ENCODE measurements at places on chromosomes 16 and 17. TPM values are rescaled to one million over a fixed set of nuclear protein-coding genes. Genes with fewer than 3 reads are reported as not detected.
A peak's percentile ranks its signal among the peaks of the same experiment; 100 is the strongest.

DNA sequence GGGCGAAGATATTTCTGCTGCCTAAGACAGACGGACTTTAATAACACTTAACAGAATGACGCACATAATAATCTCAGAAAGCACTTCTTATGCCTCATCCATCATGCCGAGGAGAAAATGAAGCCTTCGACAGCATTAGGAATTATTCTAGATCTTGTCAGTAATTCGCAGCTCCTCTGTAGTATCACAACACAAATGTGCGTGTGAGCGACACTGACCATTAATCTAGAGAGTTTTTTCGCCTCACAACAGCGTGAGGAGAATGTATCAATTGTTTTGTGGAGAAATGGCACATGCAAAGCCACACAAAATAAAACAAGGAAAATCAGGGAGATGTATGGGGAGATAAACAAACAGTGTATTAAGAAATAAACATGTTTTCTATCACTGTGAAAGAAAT lies 410.2 kb upstream of the PSMD7 start:
- H3K36me3 ChIP-seq: no peaks in the 10 kb centered on the region
- no peak for DNase-seq
- H3K4me1 ChIP-seq: no peaks in the 10 kb centered on the region
- peaks cover 8% of the 10 kb centered on the region for H3K27me3 ChIP-seq
- H3K4me3 ChIP-seq: no peak overlapping the region

GRCh38 chr17:21186399-21187187 lies 27.4 kb downstream of the TMEM11 start:
- peaks cover 4% of the 10 kb centered on the region for H3K36me3 ChIP-seq
- no peak overlapping the region for H3K27ac ChIP-seq
- DNase-seq: no peak
- no peaks in the 10 kb centered on the region for H3K27me3 ChIP-seq
- no peaks in the 10 kb centered on the region for H3K4me1 ChIP-seq

The CTRB2 gene
- total RNA-seq: 0.33 TPM

GRCh38 chr16:77617996-77618395 lies 104.3 kb upstream of the NUDT7 start:
- no peaks in the 10 kb centered on the region for H3K4me1 ChIP-seq
- no peak for DNase-seq
- H3K27ac ChIP-seq: no peak overlapping the region
- no peaks in the 10 kb centered on the region for H3K27me3 ChIP-seq

DNA sequence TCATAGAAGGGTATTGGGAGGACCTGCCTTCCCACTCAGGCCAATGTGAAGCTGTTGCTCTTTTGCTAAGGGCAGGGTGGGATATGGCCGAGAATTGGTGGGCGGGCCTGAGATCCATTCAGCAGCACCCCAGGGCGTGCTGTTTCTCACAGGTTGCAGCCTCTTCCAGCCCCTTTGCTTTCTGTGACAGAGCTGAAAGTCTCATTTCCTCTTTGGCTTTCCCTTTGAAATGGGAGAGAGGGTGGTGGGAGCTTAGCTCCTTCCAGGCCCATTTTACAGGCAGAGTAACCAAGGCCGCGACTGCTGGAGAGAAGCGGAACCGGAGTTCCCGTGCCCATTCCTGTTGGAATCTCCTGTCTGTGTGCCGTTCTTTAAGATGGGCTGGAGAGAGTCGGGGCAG lies 183.0 kb downstream of the RAB11FIP4 start:
- H3K27ac ChIP-seq: no peak overlapping the region
- H3K36me3 ChIP-seq: peaks cover 10% of the 10 kb centered on the region
- H3K4me1 ChIP-seq: peaks cover 21% of the 10 kb centered on the region
- no peak for DNase-seq
- H3K4me3 ChIP-seq: no peak overlapping the region

GRCh38 chr17:17410357-17410756 lies 66.4 kb upstream of the MED9 start:
- no peak for DNase-seq
- H3K4me1 ChIP-seq: peaks cover 7% of the 10 kb centered on the region
- no peaks in the 10 kb centered on the region for H3K36me3 ChIP-seq
- H3K4me3 ChIP-seq: no peak overlapping the region

DNA sequence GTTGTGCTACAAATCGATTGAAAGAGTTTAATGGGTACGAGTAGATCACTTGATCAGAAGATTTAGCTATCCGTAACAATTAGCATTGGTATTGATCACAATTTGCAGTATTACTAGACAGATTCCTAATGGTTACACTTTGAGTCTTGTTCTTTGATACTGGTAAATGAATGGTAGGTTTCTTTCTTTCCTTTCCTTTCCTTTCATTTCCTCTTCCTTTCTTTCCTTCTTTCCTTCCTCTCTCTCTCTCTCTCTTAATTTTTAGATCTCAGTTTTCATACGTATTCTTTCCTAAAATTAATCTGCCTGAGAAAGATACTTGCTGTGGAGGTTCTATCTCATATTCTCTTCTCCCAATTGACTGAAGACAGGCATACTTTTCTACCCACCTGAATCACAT lies 17.9 kb downstream of the CPD start:
- peaks cover 11% of the 10 kb centered on the region for H3K4me1 ChIP-seq
- no peak for DNase-seq
- no peaks in the 10 kb centered on the region for H3K27me3 ChIP-seq
- H3K36me3 ChIP-seq: no peaks in the 10 kb centered on the region

DNA sequence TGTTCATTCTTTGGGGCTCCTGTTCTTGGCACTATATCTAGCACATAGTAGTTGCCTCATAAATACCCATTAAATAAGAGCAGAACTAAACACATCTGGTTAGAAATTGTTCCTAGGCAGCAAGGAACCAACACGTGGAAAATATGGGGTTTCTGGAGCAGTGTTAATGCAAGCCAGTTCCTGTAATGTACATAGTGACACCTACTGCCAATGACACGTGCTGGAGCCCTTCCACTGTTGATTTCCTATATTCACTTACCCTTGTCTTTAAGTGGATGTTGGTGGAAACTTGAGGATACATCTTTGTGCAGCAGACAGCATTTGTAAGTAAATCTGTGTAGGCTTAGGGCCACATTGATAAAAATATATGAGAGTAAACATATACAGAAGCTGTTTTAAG lies 1.6 kb upstream of the IRF8 start:
- no peaks in the 10 kb centered on the region for H3K27me3 ChIP-seq
- no peak overlapping the region for H3K4me3 ChIP-seq
- no peaks in the 10 kb centered on the region for H3K36me3 ChIP-seq
- no peak for DNase-seq
- H3K27ac ChIP-seq: no peak overlapping the region
- H3K4me1 ChIP-seq: peaks cover 11% of the 10 kb centered on the region

- no peak overlapping the region for H3K4me3 ChIP-seq
- H3K27ac ChIP-seq: no peak overlapping the region
- DNase-seq: no peak
Observed at GRCh38 chr17:74547264-74547663, 1.3 kb upstream of the CD300C start.

DNA sequence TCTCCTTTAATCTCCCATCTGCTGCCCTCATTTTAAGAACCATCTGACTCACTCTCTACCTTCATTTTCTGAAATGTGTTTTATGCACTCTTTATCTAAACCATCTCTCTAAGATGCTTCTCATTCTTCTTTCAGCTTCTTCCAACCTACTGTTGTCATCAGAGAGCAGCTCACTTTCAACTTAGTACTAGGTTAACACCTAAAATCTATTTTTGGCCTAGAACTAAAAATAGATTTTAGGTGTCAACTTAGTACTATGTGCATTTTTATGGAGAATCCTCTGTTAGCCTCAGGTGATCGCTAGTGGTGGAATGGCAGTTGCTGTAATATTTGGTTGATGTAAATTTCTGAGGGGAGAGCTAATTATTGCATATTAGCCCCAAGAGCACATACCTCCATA lies 277.1 kb downstream of the KCNJ2 start:
- no peaks in the 10 kb centered on the region for H3K4me1 ChIP-seq
- no peak overlapping the region for H3K4me3 ChIP-seq
- H3K27ac ChIP-seq: no peak overlapping the region

DNA sequence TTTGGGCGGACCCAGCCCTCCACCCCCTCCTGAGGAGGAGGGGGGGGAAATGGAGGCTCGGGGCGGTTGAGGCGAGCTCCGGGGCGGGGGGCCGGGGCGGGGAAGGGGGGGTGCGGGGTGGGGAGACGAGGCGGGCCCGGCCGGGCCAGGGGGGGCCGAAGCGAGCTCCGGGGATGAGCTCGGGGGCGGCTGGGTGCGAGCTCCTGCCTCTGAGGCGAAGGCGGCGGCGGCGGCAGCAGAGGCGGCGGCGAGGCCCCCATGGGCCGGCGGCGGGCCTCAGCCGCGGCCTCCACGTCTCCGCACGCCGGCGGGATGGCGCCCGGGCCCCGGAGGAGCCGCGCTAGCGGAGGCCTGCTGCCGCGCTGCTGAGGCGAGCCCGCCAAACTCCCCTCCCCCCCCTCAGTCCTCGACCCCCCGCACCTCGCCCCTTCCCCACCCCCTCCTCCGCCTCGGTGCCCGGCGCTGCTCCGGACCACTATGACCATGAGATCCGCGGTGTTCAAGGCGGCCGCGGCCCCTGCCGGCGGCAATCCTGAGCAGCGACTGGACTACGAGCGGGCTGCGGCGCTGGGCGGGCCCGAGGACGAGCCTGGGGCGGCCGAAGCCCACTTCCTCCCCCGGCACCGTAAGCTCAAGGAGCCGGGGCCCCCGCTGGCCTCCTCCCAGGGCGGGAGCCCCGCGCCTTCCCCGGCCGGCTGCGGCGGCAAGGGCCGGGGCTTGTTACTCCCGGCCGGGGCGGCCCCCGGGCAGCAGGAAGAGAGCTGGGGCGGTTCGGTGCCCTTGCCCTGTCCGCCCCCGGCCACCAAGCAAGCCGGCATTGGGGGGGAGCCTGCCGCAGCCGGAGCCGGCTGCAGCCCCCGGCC lies 596 bp downstream of the MSL1 start:
- H3K4me1 ChIP-seq: peaks cover 20% of the 10 kb centered on the region
- DNase-seq: peak; percentile 63
- no peaks in the 10 kb centered on the region for H3K27me3 ChIP-seq
- peak overlapping the region; percentile 86 for H3K4me3 ChIP-seq

DNA sequence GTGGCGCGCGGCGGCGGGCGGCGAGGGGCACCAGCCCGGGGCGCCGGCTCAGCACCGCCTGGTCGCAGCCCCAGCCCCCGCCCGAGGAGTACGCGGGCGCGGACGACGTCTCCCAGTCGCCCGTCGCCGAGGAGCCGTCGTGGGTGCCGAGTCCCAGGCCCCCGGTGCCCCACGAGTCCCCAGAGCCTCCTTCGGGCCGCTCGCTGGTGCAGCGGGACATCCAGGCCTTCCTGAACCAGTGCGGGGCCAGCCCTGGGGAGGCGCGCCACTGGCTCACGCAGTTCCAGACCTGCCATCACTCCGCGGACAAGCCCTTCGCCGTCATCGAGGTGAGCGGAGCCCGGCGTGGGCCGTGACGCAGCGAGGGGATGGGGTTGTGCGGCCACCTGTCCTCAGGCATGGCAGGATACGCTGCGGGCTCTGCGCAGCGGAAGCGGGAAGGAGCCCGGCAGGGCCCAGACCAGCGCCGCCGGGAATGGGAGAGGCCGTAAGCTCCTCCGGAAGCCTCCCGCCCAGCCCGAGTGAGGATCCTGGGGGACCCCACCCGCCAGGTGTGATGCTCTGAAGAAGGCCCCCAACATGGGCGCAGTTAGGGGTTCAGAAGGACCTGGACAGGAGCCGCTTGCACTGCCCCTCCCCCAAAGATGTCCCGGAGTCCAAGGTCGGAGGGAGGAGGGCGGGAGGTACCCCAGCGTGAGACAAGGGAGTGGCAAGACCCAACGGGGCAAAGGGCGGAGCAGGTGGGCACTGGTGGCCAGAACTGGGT lies 522 bp downstream of the NAGS start:
- H3K36me3 ChIP-seq: peaks cover 17% of the 10 kb centered on the region
- DNase-seq: no peak
- peak overlapping the region; percentile 98 for H3K27ac ChIP-seq
- H3K27me3 ChIP-seq: no peaks in the 10 kb centered on the region
- H3K4me3 ChIP-seq: peak overlapping the region; percentile 81

The UTS2R gene
- not detected for total RNA-seq

The NOB1 gene
- 6.9 TPM for total RNA-seq

- H3K27me3 ChIP-seq: no peaks in the 10 kb centered on the region
- no peak for DNase-seq
- H3K4me1 ChIP-seq: no peaks in the 10 kb centered on the region
- no peaks in the 10 kb centered on the region for H3K36me3 ChIP-seq
- H3K4me3 ChIP-seq: no peak overlapping the region
- peak overlapping the region; percentile 62 for H3K27ac ChIP-seq
Observed at GRCh38 chr17:78019367-78019975, 61.0 kb downstream of the TNRC6C start.

Data from liver (tissue), 10 donors.